Calu3 (cell line): ENCODE measurements at places on chromosomes 16 and 17. TPM values are rescaled to one million over a fixed set of nuclear protein-coding genes. Genes with fewer than 3 reads are reported as not detected.

- DNase-seq, result no peak
These were observed 41.6 kb downstream of the MYO1D start for GRCh38 chr17:32835291-32835761.

DNA sequence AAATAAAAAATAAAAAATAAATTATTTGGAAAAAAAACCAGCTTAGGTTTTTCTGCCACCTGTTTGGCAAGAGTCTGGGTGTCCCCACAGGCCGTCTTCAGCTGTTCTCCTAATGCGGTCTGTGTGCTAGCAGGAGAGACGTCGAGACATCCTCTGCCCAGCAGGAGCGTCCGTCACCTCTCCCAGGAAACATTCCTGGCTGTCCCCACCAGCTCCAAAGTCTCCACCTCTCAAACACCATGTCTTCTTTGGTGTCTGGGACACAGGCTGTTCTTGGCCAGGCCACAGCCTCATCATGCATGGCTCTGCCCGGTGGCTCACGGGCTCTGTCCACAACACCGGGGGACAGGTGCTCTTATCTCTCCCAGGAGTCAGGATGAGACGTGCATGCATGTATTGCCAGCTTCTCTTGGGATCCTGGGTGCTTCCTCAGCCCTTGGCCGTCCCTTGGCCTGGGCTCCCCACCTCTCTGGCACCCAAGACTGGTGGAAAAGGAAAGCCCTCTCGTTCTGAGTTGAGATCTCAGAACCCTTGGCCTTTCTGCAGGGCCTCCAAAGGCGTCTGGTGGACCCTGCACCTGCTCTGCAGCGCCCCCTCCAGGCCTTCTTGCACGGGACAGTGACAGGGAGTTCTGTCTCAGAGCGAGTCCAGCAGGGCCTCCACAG, 84.9 kb upstream of the CBX4 start:
- DNase-seq, result peak; percentile 59

- no peak for DNase-seq
These were observed 57.0 kb upstream of the INTS2 start for GRCh38 chr17:61984821-61985220.

DNA sequence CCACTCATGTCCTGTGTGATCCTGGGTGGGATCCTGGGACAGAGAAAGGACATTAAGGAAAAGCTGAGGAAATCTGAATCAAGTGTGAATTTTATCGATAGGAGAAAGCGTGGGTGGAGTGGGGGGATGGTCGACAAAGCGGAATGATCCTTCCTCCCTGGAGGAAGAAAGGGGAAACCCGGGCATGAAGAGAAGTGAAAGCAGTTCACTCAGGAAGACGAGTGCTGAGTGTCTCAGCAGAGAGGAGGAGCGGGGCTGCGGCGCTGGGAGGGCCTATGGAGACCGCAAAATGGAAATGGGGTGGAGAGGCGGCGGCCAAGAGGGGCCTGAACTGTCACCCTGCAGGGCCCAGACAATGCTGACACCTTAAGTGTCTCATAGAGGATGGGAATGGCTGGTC, 8.7 kb downstream of the ZDHHC7 start:
- no peak for DNase-seq

- no peak for DNase-seq
These were observed 2.7 kb downstream of the RUSF1 start for GRCh38 chr16:31505483-31505882.

GRCh38 chr17:7063518-7064094, 16.4 kb downstream of the CLEC10A start:
- no peak for DNase-seq

GRCh38 chr17:35542990-35543389, 5.5 kb upstream of the SLFN12L start:
- no peak for DNase-seq

DNA sequence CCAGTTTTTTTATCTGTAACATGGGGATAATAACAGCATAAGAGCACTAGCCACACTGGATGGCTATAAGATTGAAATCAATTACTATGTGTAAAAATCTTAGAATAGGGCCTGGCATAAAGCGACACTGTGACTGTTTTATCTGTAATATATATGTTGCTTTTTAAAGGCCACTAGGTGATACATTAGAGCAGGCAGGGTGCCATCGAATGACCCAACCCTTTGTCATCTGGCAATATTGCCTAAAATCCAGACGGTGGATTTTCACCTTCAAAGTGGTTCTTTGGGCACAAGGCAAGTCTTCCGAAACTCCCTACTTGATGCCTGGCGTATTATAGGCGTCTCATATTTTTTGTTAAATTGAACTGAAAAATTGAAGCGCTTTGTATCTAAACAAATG, 69.1 kb downstream of the PRKCA start:
- DNase-seq, result no peak

GRCh38 chr16:22670551-22671041, 143.4 kb upstream of the HS3ST2 start:
- DNase-seq, result peak; percentile 52

DNA sequence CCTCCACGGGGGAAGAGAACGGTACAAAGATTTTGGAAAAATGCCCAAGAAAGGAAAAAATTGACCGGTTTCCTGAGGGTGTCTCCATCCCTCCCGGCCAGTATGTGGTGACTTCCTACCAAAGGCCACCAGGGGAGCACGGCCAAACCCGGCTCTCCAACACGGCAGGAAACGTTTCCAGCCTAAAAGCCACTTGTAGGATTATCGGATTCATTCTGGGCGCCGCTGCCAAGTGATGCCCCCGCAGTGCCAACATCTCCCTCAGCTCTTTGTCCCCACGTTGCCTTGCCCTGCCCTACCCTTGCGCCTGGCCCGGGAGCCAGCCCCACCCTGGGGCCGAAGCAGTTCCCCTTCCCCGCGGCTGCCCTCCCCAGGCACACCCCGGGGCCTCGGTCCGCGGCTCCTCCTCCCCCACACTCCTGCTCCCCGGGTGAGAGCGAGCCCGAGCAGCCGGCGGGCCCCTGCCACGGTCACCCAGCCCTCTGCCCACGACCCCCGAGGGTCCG, 688 bp downstream of the CRK start:
- DNase-seq, result peak; percentile 57

DNA sequence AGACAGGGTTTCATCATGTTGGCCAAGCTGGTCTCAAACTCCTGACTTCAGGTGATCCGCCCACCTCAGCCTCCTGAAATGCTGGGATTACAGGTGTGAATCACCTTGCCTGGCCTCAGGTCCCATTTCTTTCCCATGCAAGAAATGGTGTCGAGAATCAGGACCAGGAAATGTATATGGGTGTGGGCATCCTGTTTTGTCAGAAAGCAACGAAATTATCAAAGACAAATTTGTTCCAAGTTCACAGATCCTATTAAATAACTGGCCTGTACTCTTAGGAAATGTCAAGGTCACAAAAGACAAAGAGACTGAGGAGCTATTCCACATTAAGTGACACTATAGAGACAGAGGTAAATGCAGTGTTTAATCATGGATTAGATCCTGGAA, 17.1 kb upstream of the ST6GALNAC1 start:
- DNase-seq, result no peak

DNA sequence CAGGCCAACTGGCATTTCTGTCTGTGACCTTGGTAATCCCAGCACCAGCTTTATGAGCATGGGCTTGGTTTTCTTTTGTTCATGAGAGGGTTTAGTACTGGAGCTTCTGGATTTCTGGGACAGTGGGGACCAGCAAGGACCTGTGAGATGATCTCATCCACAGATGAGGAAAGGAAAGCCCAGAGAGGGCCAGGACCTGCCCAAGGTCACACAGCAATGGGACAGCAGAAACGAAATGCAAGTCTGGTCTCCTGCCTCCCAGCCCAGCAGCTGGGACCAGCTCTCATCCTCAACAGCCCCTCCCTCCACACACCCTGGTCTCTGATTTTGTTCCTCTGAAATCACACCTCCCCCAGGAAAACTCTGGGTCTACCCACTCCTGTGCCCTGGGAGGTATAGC, 7.2 kb downstream of the SPPL2C start:
- DNase-seq, result no peak

DNA sequence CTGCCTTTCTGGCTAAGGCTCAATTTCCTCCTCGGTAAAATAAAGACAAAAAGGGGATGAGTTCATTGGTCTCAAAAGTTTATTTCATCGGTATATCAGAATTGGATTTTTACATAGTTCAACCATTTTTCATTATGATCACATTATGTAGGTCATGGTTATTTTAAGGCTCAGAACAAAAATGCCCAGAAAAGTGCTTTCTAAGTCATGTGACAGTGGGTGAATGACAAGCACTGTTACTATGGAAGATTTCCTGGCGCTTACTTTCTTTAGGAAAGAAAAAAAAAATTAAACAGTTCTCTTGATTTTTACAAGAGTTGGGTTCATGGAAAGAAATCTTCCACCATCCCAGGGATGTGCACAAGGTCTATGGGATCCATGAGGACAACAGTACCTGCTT, 117.9 kb upstream of the CES5A start:
- DNase-seq, result no peak

DNA sequence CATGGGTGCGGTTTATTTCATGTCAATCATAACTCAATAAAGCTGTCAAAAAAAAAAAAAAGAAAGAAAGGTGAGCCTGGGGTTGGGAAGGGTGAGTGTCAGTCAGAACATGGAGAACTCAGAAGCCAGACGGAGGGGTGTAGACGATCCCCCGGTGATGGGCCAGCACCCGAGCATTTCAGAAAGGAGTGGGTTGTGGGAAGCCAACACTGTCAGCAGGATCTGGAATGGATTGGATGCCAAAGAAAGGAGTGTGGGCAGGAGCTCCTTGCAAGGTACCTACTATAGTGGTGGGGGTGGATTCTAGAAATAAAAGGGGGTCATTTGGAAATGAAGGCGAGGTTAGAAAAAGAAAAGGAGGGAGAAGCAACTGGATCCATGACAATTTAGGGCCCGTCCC, 19.8 kb upstream of the SCIMP start:
- no peak for DNase-seq

GRCh38 chr16:17219991-17220390, 250.8 kb downstream of the XYLT1 start:
- no peak for DNase-seq

GRCh38 chr16:66189951-66190350, 176.5 kb upstream of the CDH5 start:
- DNase-seq, result no peak

- DNase-seq, result no peak
These were observed 913 bp upstream of the PRR14 start for GRCh38 chr16:30649725-30650368.

DNA sequence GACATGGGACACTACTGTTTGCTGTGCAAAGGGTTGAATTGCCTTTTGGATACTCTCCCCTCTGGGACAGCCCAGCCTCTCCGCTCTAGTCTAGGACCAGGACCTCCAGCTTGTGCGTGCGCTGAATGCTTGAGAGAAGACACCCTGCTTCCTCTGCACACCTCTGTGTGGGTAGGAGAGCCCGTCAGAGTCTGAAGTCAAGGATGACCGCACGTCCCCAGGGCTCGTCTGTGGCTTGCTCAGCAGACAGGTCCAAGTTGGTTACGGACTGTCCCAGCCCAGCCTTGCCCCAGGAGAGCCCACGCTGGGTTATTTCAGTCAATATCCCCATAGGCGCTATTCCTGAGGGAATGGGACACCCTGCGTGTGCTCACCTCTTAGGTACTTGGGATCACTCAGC, 3.7 kb downstream of the C16orf89 start:
- DNase-seq, result no peak

DNA sequence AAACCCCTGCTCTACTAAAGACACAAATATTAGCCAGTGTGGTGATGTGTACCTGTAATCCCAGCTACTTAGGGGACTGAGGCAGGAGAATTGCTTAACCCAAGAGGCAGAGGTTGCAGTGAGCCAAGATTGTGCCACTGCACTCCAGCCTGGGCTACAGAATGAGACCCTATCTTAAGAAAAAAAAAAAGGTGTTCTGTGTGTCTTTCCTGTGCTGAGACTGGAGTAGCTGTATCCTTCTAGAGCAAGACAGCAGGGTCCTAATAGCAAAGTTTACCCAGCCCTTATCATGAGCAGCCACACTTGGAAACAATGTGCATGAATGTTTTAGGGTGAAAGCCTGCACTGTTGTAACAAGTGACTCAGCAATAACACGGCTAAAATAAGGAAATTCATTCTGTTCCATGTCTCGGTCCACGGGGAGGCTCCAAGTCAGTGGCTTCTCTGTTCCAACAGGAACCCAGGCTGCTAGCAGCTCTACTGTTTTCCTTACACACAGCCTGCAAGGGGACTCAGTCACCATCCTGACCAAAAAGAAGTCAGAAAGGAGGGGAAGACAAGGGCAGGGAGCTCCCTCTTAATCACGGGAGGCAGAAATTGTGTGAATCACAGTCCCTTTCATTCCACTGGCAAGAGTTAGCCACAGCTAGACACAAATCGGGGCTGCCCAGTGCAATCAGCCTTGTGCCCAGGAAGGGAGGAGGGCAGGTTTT, 7.1 kb upstream of the SLC5A11 start:
- DNase-seq, result peak; percentile 46

- peak; percentile 65 for DNase-seq
These were observed at the start of the genes CCDC78 and HAGHL for GRCh38 chr16:726438-727290. CCDC78 (minus strand) TSS chr16:726443; CDS start chr16:726367, 76 bp downstream. HAGHL (plus strand) TSS chr16:727106; CDS start chr16:727510, 404 bp downstream.

DNA sequence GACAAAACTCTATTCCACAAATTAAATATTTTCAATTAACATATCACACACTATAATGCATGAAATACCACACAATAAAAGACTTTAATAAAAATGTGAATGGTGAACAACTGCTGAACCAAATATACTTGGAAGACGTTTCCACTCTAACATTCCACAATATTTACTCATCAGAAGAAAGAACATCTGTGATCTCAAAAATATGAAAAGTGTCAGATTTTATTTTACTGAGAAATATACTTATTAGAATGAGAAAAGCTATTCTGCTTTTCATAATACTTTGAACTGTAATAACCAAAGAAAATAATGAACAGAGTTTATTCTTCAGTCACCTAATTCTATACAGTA, 181.8 kb upstream of the AXIN2 start:
- no peak for DNase-seq

DNA sequence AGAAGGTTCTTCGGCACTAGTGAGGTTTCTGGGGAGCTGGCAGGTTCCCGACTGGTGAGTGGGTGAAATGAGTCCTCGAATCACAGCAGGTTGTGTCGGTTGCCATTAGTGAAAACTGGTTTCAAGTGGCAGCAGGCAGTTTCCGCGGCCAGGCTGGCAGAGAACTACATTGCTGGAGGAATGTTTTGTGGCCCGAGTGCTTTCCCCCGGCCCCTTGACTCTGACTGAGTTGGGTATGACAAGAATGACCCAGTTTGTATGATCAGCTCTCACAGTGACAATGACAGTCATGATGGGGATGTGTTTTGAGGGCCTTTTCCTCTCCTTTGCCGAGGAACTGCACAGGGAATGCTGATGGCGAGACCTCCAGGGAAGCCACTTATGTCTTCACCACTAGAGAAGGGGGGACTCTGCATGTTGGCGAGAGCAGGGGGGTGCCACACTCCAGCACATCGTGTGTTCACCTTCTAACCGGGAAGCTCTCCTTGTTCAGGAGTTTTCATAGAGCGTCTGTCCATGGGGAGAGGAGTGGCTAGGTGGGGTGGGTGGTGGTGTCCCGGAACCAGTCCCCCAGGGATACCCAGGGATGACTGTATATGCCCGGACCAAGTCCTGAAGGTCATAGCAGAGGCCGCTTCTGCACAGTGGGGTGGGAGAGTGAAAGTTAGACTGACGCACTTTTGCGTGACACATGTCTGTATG, 206.0 kb upstream of the CHMP6 start:
- DNase-seq, result no peak

DGKE gene
- 10.0 and 12.5 TPM in 2 replicates for total RNA-seq

CCL7 gene
- not detected in 2 replicates for total RNA-seq

G6PC1 gene
- not detected in 2 replicates for total RNA-seq

KIF2B gene
- not detected in 2 replicates for total RNA-seq

CRLF3 gene
- 9.8 and 11.5 TPM in 2 replicates for total RNA-seq

KCNJ12 gene
- not detected in 2 replicates for total RNA-seq

IGFALS gene
- total RNA-seq, result not detected in 2 replicates

CD300A gene
- total RNA-seq, result 0.45 TPM in 1 of 2 replicates, not detected in the other

MYL4 gene
- not detected in 2 replicates for total RNA-seq

CCL4L2 gene
- not detected in 2 replicates for total RNA-seq

TNS4 gene
- total RNA-seq, result 0.21 and 0.44 TPM in 2 replicates

C17orf50 gene
- total RNA-seq, result not detected in 2 replicates
